ENCODE measurements at places on chromosomes 13 and 19.
A peak's percentile ranks its signal among the peaks of the same experiment; 100 is the strongest.

GRCh38 chr19:38277969-38278680 lies 13.8 kb downstream of the SPINT2 start:
- DNase-seq = no peak

DNA sequence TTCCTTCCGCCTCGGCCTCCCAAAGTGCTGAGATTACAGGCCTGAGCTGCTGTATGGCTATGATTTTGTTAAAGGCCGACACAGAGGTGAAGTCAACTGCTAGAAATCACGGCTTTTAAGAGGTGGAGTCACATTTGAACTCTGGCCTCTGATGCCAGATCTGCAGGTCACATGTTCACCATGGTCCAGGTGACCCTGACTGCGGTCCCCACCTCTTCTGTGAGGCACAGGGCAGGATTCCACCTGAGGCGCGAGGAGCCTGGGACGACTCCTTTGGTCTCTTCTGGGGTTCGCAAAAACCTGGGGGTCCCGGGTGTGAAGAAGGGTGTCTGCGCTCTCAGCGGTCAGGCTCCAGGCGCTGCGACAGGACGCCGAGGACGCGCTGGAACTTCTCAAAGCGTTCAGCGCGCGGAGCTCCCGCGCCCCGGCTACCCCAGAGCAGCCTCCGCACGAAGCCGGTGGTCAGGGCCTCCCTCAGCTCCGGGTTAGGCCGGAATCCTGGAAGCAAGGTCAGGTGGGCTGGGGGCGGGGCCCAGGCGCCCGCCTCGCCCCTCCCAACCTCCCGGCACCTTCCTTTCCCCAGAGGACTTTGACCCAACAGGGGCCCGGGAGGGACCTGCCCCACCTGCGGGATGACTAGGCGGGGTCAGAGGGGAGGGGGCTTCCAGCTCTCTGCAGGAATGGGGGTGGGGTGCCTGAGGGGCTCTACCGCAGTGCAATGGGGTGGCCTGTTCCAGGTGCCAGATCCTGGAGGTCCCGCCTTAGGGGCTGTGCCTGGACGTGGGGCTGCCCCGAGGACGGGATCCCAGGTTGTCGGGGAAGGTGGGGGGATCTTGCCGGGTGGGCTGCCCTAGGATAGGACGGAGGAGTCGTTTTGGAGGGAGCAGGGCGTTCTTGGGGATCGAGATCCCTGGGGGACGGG lies 13.0 kb downstream of the TRIP10 start:
- DNase-seq = no peak

DNA sequence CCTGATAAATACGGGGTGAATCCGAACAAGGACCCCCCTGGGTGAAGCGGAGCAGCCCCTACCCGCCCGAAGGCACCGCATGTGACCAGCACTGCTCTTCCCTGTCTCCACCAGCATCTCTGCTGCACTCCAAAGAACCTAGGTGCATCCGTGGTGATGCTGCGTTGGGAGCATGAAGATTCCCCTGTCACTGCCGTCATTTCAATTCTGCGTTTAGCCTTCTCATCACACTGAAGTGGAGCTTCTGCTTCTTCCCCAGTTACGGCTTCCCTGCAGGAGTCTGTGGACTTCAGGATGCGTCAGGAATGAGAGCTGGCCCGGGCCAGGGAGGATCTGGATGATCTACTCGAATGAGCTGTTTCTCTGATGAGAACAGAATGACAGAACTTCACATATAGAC lies 47.9 kb downstream of the SPACA7 start:
- DNase-seq = no peak

DNA sequence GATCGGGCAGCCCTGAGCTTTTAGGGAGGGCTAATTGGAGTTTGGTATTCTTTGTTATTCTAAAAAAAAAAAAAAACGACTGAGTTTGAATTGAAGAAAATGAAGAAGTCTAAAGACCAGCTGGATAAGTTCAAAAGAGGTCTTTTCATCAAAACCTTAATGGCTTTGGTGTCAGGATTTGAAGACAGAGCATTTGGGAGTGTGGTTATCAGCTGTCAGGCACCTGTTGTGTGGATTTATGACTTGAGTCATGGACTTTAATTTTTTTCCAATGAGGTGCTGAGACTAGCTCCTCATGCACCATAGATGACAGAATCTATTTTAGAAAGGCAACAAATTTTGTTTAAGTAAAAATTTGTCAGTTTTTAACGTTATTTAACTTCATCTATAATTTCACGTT lies 72.5 kb downstream of the FREM2 start:
- DNase-seq = no peak

GRCh38 chr19:3113100-3114017 lies 19.2 kb downstream of the GNA11 start:
- no peak for DNase-seq

DNA sequence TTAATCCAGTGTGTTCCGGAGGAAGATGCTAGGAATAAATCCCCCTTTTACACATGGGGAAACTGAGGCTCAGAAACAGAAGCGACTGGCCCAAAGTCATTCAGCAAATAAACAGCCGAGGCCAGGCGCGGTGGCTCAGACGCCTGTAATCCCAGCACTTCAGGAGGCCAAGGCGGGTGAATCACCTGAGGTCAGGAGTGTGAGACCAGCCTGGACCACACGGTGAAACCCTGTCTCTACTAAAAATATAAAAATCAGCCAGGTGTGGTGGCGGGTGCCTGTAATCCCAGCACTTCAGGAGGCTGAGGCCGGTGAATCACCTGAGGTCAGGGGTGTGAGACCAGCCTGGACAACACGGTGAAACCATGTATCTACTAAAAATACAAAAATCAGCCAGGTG lies 11.6 kb upstream of the PLIN3 start:
- no peak for DNase-seq

GRCh38 chr13:96533408-96533807 lies 443.5 kb downstream of the HS6ST3 start:
- no peak for DNase-seq

DNA sequence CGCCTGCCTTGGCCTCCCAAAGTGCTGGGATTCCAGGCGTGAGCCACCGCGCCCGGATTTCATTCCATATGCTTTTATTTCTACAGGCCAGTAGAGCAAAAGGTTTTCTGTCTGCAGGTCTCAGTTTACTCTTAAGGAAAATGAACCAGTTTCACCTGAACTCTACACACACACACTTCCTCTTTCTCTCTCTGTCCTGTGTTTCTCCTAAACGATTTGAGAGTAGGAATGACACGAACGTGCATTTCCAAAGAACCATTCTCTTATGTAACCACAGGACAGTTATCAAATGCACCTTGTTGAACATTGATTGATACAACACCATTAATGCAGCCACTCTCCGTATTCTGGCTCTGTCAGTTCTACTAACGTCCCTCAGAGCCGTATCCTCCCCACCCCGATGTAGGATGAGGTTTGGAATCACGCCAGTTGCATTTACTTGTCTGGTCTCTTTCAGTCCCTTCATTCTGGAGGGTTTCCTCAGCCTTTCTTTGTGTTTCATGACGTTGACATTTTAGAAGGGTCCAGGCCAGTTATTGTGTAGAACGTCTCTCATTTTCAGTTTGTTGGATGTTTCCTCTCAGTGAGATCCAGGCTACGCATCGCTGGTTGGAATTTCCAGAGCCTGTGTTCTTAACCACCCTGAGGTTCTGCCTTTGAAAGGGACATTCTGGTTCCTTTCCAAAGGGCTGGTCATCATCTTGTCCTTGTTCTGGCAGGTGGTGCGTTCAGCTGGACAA lies 36.0 kb downstream of the BICRA start:
- DNase-seq = no peak

DNA sequence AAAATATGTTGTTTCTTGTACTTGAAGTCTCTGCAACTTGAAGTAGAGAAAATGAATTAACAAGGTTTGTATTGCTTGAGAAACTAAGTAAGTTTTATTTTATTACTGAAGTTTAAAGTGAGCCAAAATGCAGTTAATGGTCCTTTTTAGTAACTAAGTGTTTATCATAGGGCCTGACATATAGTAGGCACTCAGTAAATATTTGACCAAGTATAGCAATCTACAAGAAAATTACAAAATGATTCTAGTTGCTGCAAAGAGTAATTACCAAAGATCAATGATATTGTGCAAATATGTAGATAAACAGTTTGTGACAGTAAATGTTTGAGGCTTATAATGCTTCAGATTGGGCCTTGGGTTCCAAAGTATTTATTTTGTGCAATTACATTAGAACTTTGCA lies 2.4 kb upstream of the XPO4 start:
- no peak for DNase-seq

- DNase-seq = no peak
These were observed 3.2 kb downstream of the ZNF554 start for GRCh38 chr19:2822846-2823245.

DNA sequence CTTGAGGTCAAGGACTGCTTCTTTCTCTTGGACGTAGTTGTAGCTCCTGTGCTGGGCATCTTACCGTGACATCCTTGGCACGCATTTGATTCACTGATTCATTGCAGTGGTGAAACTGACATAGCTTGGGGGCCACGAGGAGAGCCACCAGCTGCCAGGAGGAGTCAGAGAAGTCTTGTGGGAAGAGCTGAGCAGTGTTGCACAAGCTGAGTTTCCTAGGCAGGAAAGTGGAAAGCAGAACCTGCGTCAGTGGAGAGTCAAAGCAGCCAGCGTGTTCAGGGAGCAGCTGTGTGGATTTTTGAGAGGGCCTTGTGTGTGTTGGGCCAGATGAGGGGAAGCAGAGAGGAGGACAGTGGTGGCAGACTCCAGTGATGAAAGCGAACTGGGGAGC lies 5.3 kb upstream of the GPR183 start:
- DNase-seq = peak; percentile 93

- DNase-seq = no peak
These were observed 63.7 kb upstream of the TPM4 start for GRCh38 chr19:16012552-16012951.

DNA sequence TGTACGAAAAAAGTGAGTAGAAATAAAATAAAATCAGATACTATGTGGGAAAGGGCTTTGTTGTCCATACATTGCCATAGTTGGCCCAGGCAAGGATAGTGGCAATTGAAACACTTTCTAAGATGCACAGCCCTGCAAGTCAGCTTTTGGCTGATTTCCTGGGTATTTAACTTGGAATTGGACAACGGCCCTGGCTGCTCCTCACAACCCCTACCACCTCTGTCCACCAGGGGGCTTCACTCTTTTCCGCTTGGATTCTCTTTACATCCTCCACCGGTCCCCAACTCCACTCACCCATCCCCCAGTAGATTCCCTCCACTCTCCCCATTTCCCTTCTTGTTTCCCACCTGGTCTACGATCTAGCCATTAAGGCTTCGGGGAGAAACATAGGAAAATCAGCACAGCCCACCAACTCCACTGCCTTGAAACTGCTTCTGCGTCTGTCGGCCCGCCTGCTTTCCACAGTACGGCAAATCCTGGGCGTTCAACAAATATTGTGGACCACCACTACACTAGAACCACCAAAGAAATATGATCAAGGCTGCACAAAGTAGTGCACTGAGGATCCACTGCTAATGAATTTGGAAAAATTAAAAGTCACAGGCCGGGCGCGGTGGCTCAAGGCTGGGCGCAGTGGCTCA lies 48.6 kb upstream of the GTF3A start:
- peak; percentile 60 for DNase-seq

DNA sequence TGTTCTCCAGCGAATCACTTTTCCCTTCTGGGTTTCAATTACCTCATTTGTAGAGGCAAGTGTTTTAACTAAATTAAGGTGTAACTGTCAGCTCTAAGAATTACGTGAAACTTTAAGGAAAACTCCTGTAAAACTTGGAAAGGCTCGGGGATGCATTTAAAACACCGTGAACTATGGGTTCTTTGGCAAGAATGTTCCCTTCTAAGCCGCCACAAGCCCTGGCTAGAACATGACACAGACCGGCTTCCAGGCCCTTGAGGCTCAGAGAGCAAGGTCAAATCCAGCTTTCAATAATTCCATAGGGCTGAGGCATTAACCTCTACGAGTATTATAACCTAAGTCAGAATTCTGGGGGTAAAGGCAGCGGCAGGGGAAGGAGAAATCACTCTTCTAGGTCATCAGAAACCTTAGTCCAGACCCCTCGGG lies 685 bp downstream of the VWA8 start:
- no peak for DNase-seq

- no peak for DNase-seq
These were observed 87.8 kb downstream of the SIPA1L3 start for GRCh38 chr19:37994823-37995130.

- peak; percentile 18 for DNase-seq
These were observed 67.8 kb downstream of the CEBPG start for GRCh38 chr19:33441277-33441699.

DNA sequence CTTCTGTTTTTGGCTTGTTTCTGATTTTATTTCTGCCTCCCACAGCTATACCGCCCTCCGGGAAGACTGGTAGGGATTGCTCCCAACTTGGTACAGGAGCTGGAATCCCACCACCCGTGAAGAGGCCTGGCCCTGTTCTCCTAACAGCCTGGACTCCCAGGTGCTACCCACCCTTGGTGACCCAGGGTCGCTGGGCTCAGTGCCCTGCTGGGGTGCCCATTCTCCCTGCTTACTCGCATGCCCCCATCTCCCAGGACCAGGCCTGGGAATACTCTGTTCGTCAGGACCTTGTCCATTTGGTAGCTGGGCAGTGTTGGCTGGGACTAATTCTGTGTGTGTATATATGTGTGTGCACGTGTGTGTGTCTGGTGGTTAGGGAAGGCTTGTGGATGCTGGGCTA lies 41.0 kb upstream of the TMTC4 start:
- no peak for DNase-seq

DNA sequence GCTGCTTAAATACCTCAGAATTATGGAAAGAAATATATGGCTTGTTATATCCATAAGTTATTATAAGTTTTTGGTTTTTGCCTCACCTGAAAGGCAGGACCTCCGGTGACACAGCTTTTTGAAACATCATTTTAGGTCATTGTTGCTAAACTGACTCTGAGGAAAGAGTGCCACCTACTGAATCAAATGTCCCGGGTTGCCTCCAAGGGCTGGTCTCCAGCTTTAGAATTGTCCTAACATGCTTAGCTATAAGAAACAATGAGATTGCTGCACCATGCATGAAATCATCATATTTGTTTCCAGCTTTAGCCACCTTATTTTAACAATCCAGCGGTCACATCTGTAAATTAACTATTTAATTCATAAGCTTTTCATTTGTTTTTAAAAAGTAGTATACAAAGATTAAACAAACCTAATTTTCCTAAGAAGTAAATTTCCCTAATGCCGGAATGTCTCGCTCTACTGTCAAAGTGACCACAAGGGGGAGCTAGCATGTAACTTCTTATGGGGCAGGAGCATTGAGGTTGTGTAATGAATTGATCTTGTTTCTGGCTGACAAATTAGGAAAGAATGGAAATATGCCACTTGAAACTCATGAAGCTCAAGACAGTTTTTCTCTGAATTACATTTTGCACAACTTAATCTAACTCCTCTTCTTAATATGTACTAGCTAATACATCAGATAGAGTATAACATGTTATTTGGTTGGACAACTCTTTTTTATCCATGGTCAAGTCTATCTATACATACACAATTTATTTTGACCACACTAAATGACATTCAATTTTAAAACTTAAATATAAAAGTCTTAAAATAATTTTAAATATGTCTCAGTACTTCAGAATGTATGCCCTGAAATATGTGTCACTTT lies 6.7 kb upstream of the PCDH17 start:
- peak; percentile 69 for DNase-seq
